ENCODE measurements at places on chromosomes 12 and 14. TPM values are rescaled to one million over a fixed set of nuclear protein-coding genes. Genes with fewer than 3 reads are reported as not detected.

DNA sequence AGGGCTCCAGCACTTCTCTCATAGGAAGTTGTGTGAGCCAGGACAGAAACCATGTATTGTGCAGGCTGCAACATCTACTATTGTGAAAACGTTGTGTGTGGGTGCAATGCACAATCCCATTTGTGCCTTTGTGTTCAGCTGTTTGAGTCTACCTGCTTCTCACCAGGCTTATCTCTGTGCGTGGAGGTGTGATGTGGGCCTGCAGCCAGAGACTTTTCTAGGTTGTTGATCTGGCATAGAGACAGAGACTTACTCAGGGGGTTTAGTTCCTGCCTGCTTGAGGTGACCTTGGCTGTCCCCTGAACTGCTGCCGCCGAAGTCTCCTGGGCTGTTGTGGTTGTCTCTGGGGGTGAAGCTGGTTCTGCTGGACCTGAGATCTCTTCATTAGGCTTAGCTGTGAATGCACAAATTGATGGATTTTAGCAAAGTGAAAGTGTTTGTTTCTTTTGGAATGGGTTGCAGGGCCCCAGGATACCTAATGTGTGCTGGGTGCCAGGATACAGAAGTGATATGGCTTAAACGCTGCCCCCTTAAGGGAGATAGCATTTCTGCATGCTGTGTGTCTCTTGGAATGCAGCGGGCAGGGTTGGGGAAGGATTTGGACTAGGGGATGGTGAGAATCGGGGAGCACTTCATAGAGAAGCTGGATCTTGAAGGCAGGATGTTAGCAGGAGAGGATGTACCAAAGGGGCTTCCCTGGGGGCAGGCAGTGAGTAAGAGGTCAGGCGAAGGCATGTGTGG lies 2.5 kb downstream of the LACRT start:
- no peak for DNase-seq

- DNase-seq, result no peak
Observed at GRCh38 chr12:202081-202731, 11.8 kb downstream of the SLC6A12 start.

Gene SART3
- 14.9 TPM for polyA plus RNA-seq

DNA sequence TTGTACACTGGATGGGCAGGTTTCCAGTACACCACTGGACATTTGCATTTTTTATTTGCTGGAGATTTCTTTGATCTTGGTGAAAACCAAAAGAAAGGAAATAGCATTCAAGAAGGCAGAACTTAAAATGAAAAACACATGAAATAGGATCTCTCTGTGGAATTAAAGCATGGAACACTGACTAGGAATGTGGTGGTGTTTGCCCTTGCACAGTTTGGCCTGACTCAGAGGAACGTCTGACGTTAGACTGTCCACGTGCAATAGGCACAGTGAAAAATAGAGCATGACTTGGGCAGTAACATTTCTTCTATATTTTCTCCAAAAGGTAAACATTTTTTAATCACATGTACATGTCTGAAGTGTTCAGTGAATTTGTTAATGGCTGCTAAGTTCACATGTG lies 474.1 kb upstream of the PRICKLE1 start:
- DNase-seq, result peak; percentile 32

Gene REC8
- 51.4 TPM for polyA plus RNA-seq

DNA sequence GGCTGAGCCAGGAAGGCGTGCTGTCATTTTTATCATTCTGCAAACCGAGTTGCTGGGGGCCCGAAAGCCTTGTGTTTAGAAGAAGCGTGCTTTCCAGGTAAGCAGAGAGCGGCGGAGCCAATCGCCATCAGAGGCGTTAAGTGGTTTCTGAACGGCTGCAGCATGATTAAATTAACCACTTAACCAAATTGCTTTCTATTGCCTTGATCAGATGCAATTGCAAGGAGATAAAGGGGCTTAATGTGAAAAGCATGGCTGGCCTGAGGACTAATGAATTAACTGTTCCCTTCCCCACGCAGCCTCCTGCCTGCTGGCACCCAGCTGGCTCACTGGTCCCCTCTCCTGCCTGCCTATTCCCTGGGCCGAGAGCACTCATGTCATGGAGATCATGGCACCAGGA lies 36.6 kb upstream of the CHGA start:
- DNase-seq, result no peak

Gene TC2N
- polyA plus RNA-seq, result 5.8 TPM

Gene NRL
- polyA plus RNA-seq, result 5.5 TPM

Gene ADAM21
- polyA plus RNA-seq, result 0.28 TPM

DNA sequence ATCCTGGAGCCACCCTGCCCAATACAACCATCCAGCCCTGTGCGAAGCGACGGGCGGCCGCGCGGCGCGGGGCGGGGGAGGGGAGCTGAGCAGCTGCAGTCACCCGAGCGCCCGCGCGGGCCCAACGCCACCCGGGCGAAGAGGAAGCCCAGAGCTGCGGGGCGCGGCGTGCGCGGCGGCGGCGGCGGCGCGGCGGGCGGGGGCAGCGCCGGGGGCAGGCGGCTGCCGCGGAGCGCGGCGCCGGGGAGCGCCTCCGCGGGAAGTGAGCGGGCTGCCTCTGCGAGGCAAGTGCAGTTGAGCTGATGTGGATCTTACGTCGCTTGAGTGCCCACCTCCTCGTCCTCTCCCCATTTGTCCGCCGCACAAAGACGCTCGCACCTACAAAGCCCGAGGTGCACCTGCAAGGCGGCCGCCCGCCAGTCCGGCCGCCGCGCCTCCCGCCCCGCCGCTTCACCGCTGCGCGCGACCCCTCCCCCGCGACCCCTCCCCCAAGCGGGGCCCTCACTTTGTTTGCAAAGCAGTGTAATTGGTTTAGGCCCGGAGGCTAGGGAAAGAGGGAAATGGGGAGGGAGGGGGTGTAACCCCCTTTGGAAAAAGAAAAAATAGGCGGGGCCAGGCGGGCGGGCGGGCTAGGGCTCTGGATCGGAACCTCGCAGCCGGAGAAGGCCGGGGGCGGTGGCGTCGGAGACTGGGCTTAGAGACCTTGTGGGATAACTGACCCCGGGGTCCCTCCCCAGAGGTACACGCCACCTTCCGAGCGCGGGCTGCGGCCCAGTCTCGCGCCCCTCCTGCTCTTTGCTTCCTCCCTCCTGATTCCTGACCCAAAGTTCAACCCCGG lies at the start of the genes FOXA1 and TTC6:
TSS of gene FOXA1 (minus strand) at position 279 of the 838 bp plus-strand sequence. CDS start at position 2, 277 bp downstream.
TSS of gene TTC6 (plus strand) at position 659 of the 838 bp plus-strand sequence. CDS start 26,436 bp downstream, outside the sequence.
- peak; percentile 50 for DNase-seq

DNA sequence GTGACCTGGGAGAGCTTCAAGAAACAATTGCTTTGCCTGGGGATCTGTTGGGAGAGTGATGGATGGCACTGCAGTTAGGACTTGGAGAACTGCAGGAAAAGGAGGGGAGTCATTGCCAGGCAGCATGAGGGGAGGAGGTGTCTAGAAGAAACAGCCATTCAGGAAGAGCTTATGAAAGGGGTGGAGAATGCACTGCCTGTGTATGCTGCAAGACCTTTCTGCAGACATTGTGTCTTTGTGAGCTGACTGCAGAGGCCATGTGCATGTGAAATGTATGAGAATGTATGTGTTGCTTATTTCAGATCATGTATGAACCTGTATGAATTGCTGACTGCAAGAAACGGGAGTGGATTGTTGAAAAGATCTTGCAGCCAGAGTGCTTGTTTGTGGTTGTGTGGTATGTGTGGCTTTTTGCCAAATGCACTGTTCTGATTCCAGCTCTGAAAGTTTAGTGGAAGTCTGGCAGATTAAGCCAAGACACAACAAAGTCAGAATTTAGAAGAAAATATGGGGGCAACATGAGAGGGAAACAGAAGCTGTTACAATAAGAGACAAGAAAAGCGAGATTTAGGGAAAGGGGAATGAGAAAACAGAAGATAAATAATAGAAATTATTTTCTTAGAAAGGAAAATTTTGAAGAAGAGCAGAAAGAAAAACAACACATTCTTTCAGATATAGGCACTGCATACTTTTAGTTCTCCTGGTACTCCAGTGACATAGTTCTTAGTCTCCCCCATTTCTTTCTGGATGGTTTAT lies 9.8 kb upstream of the RIMKLB start:
- DNase-seq, result peak; percentile 96

DNA sequence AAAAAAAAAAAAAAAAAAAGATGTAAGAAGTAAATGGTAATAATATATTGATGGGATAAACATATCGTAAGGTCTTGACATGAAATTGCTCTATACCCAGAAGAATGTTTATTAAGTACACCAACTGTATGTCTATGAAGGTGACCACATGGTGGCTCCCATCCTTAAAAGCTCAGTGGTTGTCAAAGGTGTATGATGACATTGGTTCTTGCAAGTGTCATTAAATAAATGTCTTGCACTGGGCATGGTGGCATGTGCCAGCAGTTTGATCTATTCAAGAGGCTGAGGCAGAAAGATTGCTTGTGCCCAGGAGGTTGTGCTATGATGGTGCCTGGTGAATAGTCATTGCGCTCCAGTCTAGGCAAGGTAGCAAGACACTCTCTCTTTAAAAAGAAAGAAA lies 10.4 kb downstream of the CCT2 start:
- no peak for DNase-seq

- DNase-seq, result no peak
Observed at GRCh38 chr12:3144495-3144894, 67.3 kb downstream of the TSPAN9 start.

Gene ASB2
- 0.97 TPM for polyA plus RNA-seq

GRCh38 chr14:24335461-24336171 lies 745 bp upstream of the ADCY4 start:
- DNase-seq, result peak; percentile 72

DNA sequence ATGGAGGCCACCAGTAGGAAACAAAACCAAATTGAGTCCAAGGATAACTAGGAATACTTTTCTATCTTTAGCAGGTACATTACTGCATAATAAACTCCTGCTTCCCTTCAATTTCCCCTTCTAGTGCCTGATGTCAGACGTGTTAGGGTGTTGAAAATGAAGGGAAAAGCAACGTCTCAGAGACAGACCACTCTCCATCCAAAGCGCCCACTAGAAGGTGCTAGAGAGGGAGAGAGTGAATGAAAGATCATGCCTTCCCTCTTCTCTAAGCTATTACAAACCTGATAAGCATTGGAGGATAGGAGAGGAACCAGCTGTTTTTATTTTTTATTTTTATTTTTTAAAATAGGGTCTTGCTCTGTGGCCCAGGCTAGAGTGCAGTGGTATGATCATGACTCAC lies 64.1 kb downstream of the ZNF641 start:
- no peak for DNase-seq

DNA sequence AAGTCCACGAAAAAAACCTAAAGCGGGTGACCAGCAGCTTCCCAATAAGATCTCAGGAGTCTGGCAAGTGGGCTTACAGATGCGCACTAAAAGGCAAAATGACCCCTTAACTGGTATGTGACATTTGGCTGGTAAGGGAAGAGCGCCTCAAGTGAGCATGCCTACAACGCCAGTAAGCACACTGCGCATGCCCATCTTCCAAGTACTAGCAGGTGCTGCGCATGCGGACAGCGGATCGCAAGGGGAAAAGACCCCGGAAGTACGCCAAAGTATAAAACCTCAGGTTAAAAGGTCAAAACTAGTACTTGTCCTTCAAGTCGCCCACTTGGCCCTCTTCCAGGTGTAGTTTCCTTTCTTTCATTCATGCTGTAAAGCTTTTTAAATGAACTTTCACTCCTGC lies 518.5 kb upstream of the MDGA2 start:
- DNase-seq, result no peak

- DNase-seq, result no peak
Observed at GRCh38 chr12:93684716-93685115, 7.5 kb downstream of the CRADD start.

DNA sequence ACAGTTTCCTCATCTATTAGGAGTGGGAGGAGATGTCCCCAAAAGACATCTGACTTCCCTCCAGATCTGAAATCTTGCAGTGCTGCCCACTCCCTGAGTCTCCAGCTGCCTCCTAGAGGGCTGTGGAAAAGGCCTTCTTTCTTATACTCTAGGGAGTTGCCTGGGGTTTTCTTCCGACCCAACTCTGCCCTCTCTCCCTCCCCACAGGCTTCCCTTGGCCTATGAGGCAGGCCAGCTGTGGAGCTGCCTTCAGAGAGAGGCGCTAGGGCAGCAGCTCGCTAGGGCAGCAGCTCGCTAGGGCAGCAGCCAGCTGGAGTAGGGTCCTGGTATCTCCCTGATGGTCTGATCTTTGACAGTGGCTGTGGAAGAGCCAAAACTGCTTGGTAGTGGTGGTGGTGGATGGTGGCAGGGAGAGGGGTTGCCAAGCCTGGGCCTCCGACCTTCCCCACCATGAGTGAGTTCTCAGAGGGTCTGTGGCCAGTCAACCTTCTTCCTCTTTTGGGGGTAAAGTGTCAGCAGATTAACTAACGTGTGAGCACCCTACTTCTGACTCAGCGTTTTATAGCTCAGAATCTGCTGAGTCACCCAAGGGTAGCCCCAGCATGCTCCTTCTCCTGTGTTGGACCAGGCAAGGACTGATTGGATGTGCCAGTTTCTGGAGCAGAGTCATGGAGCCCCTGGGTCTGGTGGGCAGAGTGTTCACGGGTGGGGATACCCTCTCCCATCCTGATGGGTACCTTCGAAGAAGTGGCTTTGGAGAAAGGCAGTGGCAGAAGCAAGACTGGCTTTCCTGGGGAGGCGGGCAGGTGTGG lies 2.3 kb downstream of the SLC48A1 start:
- peak; percentile 58 for DNase-seq

- no peak for DNase-seq
Observed at GRCh38 chr14:69044296-69044695, 65.2 kb upstream of the ACTN1 start.

- DNase-seq, result no peak
Observed at GRCh38 chr12:109382031-109382430, 34.3 kb downstream of the MYO1H start.

Gene TMEM117
- 5.9 TPM for polyA plus RNA-seq

- DNase-seq, result peak; percentile 89
Observed at GRCh38 chr14:91173221-91173670, 59.4 kb downstream of the DGLUCY start.

Gene LHX5
- not detected for polyA plus RNA-seq

Gene C12orf42
- polyA plus RNA-seq, result not detected

DNA sequence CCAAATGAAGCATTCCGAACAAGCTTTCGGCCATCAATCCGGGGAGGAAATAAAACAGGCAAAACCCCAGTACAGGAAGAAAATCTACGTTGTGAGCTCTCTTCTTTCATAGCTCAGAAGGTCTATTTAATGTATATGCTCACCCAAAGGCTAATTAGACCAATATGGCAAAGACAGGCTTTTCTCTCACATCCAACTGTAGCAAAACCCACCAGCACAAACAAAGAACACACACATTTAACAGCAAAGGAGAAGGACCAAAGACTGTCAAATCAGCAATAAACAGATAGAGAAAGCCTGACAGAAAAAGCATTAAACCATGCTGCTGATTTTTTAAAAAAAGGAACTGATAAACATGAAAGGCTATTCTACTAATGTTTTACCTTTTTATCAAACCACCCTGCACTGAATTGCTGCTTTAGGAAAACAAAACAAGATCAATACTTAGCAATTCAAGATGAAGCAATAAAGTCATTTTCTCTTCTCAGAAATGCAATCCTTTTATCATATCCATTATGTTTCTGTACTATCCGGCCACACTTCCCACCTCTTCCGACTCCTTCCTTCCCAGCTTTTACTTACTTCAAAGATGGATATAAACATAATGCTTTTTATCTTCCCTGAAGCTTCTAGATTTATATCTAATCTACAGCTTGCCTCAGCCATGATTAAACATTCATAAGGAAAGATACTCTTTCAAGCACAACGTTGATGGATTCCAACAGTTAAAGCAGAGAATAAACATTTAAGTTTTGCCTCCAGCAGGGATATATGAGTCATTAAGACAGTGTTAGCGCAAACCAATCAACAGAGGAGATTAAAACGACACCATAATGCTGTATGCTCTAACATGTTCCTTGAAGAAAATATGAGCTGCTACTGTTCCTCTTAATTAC lies 74.6 kb upstream of the BBS10 start:
- no peak for DNase-seq

Gene PRB2
- not detected for polyA plus RNA-seq

- DNase-seq, result no peak
Observed at GRCh38 chr14:100488057-100488456, 99.2 kb downstream of the BEGAIN start.

- DNase-seq, result no peak
Observed at GRCh38 chr14:69662636-69663299, 51.4 kb downstream of the SUSD6 start.

Gene JPH4
- 3.6 TPM for polyA plus RNA-seq

Gene ABCC9
- polyA plus RNA-seq, result 1.8 TPM
